Activated naive CD4-positive, alpha-beta T cell treated with Interleukin-2 at 50 U/mL for 16 hours (primary cell): ENCODE measurements at places on chromosomes 12 and 14.
A peak's percentile ranks its signal among the peaks of the same experiment; 100 is the strongest.

DNA sequence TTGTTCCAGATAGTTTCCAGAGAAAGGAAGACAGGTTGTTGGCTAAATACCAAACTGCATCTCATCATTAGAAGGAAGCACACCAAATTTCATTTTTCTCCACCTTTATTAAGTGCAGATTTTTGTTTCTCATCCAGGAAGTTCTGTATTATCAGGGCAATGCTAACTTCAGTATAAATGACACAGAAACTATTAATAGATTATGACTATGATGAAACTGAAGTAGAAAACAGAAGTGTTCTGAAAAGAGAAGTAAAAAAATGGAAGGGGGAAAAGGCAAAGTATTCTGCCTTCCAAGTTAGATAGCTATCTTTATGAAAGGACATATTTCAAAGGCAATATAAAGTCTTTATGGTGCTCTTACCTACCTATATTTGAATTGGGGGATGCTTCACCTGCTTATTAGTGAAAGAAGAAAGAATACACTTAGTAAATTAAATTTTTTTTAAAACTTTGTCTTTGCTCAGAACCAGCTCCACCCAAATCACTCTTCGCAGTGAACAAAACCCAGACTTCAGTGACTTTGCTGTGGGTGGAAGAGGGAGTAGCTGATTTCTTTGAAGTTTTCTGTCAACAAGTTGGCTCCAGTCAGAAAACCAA lies 223.9 kb downstream of the PTPRO start:
- no peak for DNase-seq

DNA sequence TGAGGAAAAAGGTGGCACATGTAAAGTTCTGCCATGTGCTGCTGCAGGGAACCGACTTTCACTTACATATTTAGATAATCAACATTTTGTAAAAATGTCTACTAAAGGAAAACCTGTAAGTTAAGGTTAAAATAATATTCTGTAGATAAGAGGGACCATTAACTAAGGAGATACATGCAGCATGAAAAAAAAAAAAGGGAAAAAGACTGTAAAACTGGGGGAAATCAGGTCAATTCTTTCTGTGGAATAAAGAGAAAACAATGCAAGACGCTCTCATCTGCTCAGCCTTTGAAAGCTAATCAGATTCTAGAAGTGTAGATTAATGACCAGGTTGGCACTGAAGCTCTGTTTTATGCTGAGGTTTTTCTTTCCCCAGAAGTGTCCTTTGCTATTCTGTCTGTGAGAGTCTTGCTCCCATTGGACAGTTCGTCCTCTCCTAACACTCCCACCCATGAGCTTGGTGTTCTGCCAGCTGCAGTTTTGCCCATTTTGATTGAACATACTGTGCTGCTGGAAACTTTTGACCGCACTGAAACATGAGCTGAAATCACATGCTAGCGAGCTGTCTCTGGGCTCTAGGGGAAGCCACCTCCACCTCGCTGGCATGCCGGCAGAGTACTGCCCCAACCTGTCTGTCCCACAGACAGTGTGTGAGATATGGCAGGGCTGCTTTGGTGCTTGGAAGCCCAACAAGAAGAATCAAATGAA lies 39.7 kb downstream of the PPTC7 start:
- no peak for DNase-seq

DNA sequence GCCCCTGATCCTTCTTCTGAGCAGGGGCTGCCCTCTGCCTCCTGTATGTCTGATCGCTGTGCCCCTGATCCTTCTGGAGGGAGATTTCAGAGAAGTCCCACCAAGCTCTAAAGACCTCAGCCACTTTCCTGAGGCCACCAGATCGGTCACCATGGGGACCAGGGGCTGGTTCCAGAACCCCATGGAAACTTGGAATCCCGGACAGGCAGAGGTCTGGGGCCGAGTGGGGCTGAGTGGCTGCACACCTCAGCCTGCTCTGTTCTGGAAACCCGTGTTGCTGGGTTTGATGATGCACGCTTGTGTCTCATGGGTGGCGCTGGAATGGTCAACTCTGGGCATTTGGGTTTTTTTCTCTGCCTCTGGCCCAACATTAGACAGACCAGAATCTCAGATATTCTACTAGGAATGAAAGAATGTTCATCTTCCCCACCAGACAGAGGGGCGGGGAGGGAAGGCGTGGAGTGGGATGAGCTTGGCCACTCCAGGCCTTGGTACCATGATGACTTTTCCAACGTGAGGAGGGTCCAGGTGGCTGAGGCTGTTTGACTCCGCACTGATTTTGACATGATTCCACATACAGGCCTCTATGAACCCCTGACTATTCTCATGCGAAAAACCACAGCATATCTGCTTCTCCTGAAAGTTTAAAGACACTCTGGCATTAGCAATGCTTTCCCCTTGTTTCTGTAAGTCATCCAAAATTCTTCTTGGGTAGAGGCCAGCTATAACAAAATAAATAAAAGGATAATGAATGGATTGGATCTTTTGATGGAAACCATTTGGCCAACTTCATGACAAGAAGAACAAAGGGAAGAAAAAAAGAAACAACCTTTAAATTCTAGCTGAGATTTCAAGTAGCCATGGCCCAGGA lies 114.5 kb downstream of the ADGRD1 start:
- DNase-seq: no peak

- no peak for DNase-seq
These were observed 205.3 kb upstream of the PRICKLE1 start for GRCh38 chr12:42794806-42795205.

DNA sequence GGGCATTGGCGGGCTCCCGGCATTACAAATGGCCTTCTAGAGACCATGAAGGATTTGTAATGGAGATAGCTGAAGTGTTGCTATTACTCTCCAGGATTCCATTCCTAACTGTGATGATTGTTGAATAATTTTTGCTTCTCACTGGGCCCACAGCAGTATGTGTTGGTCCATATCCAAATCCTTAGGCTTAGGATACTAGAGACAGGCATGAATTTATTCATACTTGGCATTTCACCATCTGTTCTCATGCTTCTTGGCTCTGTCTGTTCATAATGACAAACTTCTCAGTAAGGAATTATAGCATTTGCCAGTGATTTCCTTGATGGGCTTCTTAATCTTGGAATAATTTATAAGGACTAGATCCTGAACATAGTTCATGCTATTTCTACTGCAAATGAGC lies 832.9 kb downstream of the C12orf50 start:
- no peak for DNase-seq

GRCh38 chr12:102533483-102534215 lies 53.3 kb upstream of the IGF1 start:
- no peak for DNase-seq

GRCh38 chr12:120887253-120888043 lies 16.7 kb downstream of the SPPL3 start:
- DNase-seq: peak; percentile 20

DNA sequence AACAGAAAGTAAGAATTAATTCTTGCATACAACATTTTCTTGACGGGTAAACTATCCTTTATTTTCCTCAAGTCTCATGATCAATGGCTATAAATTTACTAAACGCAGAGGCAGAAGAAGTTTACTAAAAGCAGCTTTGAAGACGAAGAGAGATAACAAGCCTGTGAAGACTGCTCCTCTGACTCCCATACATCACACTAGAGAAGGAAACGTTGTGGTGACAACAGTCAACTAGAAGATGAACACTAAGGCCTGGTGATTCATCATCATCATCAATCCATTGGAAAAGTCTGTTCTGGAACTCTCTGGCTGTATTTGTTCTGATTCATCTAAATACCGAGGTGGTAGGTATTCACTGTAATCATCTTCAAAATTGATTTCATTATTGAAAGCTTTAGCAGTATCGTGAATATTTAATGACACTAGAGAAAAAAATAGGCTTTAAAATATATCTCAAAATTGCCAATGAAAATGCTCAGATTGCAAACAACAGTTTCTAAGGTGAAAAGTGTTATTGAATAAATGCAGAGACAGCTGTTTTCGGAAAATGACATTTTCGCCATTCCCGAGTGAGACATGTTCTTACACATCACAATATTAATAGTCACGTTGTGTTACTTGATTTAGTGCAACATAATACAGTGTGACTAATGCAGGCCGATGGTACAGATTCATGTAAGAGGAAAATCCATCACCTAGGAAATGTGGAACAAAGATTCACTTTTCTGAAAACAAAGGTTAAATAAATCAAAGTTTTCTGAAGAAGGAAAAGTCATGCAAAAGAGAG lies 260.5 kb downstream of the C12orf50 start:
- no peak for DNase-seq

- DNase-seq: no peak
These were observed 893.4 kb upstream of the TMEM132C start for GRCh38 chr12:127373559-127373958.

GRCh38 chr14:42792166-42792565 lies 1185.5 kb downstream of the LRFN5 start:
- DNase-seq: no peak

DNA sequence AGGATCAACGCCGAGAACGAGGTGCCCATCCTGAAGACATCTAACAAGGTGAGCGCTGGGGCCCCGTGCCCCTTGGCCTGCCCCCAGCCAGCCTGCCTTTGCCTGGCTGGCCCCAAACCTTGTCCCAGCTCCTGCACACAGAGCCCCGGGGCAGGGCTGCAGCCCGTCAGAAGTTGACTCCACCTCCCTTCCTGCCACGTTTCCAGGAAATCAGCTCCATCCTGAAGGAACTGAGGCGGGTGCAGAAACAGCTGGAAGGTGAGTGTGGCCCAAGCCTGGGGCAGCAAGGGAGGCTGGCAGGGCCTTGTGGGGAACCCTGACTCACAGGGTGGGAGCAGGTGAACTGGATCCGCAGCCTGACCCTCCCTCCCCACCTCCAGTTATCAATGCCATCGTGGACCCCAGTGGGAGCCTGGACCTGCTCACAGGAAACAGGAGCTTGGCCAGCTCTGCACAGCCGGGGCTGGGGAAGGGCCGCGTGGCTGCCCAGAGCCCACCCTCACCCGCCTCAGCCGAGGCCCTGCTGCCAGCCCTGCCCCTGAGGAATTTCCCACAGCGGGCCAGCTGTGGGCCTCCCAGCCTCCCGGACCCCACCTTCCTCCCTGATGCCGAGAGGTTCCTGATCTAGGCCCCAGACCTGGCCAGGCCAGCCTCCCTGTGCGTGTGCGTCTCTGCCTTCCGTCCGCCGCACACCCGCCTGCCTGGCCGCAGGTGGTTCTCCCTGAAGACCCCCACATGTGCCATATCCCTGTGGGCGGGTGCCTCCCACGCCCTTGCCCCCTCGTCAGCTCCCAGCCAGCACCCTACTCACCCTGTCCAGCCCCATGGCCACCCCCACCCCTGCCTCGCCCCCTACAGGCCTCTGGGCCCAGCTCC lies 29.5 kb downstream of the CEP170B start:
- no peak for DNase-seq

DNA sequence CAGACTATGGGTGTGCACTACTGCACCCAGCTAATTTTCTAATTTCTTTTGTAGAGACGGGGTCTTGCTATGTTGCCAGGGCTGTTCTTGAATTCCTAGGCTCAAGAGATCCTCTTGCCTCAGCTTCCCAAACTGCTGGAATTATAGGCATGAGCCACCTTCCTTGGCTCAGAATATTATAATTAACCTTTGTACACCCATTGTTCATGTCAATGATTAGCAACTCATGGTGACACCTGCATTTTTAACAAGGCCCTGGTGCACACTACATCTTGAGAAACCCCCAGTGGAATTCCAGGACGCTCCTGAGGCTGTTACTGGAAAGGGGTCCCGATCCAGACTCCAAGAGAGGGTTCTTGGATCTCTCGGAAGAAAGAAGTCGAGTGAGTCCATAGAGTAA lies 28.3 kb upstream of the CCDC63 start:
- DNase-seq: no peak

- no peak for DNase-seq
These were observed 22.1 kb upstream of the E2F7 start for GRCh38 chr12:77087427-77087826.

DNA sequence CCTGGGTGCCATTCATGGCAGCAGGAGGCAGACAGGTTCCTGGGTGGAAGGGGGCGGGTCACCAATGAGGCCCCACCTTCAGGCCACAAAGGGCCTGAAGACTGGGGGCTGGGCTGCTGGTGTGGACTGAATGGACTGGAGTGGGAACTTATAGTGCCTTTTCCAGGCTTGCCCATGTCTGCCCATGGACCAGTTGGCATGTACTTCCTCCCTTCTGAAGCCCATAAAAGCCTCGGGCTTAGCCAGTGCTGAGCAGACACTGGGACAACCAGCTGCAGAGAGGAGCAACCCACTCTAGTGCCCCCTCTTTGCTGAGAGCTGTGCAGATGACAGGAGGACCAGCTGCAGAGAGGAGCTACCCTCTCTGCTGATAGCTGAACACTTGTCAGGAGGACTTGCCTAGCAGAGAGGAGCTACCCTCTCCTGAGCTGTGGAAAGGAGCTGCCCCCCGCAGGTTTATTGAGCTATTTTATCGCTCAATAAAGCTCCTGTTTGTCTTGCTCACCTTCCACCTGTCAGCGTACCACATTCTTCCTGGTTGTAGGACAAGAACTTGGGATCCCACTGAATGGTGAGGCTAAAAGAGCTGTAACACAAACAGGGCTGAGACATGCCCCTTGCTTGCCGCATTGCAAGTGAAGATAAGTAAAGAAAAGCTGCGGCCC lies 34.0 kb downstream of the APAF1 start:
- DNase-seq: no peak

- DNase-seq: no peak
These were observed 11.5 kb downstream of the DCP1B start for GRCh38 chr12:1992732-1993131.

- DNase-seq: no peak
These were observed 184.1 kb downstream of the CCER1 start for GRCh38 chr12:90770861-90771260.

- no peak for DNase-seq
These were observed 91.2 kb downstream of the WNK1 start for GRCh38 chr12:843609-844008.

DNA sequence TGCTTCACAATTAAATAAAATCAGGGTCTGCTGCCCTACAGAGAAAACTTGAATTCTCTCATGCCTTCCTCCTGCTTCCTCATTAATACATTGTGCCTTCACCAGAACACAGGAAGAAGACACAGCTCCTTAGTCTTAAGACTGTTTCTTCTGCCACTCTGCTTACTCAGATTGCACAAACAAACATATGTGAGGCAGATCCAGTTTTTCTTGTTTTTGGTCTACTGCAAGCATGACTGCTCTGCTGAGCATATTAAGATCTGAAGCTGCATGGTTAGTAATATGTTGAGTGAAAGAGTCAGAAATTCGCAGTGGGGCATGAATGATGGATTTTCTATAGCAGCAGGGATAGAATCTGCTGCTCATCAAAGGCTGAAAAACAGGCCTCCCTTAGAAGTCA lies 321.1 kb upstream of the STXBP6 start:
- no peak for DNase-seq

GRCh38 chr14:99420711-99421110 lies 59.9 kb downstream of the SETD3 start:
- no peak for DNase-seq
